ENCODE measurements at places on chromosomes 2 and 18.

DNA sequence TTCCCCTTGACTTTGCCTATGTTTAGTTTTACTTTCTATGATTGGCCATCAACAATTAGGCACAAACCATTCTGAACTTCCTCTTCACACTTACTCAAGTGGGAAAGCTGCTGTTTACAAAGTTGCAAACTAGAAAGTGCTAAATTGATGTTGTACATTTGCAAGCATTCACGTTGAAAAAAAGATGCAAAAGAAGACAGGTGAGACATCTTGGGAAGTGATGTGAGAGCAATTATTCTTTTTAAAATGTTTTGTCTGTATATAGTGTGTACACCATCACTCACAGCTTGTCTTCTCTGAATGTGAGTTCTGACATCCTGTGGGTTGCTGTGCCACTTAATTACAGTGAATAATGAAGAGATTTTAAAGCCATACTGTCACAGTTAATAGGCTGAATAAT is 874.1 kb upstream of the LRATD1 start:
- DNase-seq: no peak

DNA sequence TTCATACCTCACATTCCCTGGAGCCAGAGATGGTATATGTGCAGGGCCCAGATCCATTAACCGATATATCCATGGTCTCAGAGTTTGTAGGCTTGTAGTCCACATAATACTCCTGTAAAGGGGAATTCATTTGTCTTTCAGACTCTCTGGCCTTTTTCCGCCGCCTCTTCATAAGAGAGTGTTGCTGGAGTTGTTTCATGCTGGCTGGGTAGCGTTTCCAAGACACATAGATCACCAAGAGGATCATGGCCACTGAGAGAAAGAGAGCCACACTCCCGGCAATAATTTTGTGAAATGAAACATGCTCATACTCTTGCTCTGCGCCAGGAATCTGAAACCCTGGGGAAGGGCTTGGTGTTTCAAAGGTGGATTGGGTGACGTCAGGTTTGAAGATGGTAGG is 3.9 kb downstream of the LRRTM4 start:
- no peak for DNase-seq

- no peak for DNase-seq
Observed at GRCh38 chr2:75068546-75068945, 110.1 kb downstream of the POLE4 start.

DNA sequence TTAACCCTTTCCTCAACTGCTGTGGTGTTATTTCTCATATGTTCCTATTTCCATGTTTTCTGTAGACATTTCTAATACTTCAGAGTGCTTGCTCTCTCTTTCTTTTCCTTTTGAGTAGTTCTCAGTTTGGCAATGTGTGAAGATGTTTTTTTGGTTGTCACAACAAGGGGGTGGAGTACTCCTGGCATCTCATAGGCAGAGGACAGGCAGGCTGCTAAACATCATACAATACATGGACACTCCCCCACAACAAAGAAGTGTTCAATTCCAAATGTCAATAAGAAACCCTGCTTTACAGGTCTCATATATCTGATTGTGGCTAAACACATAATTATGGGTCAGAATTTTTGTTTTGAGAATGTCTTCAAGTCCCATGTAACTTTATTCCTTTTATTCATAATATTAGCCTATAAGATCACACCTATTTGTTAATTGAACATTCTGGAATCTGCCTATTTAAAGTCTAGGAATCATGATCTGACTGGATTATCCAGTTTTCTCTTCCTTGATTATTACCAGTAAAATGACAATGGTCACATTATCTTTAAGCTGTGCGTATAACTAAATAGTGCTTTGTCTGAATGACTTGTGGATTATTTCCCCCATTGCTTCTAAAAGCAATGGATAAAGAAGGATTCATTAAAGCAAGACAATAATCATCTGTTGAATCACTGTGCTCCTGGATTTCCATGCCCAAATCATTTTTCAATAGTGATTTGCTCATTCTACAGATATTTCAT is 46.8 kb upstream of the ITPRID2 start:
- DNase-seq: no peak

GRCh38 chr2:226137201-226137811 is 662.3 kb downstream of the IRS1 start:
- DNase-seq: no peak

DNA sequence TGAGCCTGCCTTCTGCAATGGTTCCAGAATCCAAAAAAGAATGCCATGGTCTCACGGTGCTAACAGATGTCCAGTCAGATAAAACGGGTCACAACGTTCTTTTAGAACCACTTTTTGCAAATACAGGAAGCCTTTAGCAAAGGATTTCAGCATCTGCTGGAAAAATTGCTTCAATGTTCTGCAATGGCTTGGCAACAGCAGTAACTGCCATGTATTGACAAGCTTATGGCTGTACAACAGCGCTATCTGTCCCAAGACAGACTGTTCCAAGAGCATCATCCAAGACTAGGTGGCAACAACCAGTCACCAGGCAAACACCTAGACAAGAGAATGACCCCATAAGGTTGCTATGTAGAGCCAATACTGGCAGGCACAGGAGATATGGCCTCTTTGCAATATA is 37.6 kb upstream of the RIOK3 start:
- DNase-seq: no peak

DNA sequence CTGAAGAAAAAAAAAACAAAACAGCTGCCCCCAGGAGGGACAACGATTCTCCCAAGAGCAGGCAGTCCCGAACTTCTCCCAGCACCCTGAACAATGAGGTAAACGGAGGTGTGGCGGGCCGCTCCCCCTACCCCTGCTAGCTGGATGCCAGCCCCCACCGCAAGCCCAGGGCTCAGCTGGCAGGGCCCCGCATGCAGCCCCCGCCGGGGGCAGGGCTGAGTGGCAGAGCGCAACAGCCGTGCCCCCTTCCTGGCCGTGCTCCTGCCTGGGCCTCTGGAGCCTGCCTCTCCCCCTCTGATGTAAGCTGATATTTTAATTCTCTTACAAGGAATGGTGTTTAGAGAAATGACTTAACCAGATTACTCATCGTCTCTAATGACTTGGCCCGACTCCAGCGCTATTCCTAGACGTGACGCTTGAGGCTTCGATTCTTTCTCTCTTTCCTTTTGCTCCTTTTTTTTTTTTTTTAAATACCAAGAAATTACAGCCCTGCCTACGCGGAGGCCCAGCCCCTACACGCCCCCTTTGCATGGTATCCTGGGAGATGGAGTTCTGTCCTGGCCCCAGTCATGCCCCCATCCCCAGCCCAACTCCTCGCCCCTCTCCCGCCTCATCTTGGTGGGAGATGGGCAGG is 4.6 kb upstream of the ARID5A start:
- peak; percentile 94 for DNase-seq

DNA sequence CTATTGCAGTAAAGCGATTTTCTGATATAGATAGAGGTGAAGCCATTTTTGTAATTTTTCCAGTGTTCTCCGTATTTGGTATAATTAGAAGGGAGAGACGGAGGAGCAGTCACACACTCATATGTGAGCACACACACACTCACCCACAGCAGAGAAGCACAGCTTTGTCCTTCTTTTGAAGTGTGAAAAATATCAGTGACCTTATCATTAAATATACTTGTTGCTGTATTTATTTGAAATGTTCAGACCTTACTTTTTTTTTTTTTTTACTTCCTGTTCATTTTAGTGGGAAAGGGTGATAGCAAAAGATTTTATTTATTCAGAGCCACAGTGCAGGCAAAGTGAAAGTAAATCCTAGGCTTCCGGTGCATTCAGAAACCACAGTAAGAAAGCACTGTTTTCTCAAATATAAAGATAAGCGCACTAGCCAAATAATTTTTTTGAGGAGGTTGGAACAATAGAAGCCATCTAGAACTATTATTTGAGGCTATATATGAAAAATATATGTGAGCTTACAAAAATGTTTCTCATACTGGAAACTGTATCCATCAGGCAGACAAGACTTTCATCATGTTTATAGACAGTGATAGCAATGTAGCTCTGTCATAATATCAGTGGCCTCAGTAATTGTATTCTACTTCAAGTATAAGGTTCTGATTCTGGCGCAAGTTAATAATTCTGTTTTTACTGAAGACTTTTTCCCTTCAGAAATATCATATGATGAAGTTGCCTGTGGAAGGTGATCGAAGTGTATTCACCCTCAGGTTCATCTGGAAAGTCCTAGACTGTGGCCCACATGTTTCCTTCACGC is 37.2 kb downstream of the TSHZ1 start:
- no peak for DNase-seq

- DNase-seq: no peak
Observed at GRCh38 chr2:134910763-134911399, 7.7 kb upstream of the CCNT2 start.

Data from activated CD4-positive, alpha-beta memory T cell treated with anti-CD3 and anti-CD28 coated beads for 36 hours (primary cell).